Activated naive CD4-positive, alpha-beta T cell treated with anti-CD3 and anti-CD28 coated beads for 36 hours (primary cell): ENCODE measurements at places on chromosomes 3 and 15. TPM values are rescaled to one million over a fixed set of nuclear protein-coding genes. Genes with fewer than 3 reads are reported as not detected.

The PARP15 gene
- total RNA-seq, result 5.1 TPM

The HACD2 gene
- total RNA-seq, result 25.9 TPM

The IQCH gene
- 0.98 TPM for total RNA-seq

The FAM3D gene
- not detected for total RNA-seq

The VGLL3 gene
- not detected for total RNA-seq
